NCI-H1436 (cell line): ENCODE measurements at places on chromosomes 6 and 20.

GRCh38 chr6:149024361-149024760 is 277.5 kb downstream of the UST start:
- DNase-seq: no peak

DNA sequence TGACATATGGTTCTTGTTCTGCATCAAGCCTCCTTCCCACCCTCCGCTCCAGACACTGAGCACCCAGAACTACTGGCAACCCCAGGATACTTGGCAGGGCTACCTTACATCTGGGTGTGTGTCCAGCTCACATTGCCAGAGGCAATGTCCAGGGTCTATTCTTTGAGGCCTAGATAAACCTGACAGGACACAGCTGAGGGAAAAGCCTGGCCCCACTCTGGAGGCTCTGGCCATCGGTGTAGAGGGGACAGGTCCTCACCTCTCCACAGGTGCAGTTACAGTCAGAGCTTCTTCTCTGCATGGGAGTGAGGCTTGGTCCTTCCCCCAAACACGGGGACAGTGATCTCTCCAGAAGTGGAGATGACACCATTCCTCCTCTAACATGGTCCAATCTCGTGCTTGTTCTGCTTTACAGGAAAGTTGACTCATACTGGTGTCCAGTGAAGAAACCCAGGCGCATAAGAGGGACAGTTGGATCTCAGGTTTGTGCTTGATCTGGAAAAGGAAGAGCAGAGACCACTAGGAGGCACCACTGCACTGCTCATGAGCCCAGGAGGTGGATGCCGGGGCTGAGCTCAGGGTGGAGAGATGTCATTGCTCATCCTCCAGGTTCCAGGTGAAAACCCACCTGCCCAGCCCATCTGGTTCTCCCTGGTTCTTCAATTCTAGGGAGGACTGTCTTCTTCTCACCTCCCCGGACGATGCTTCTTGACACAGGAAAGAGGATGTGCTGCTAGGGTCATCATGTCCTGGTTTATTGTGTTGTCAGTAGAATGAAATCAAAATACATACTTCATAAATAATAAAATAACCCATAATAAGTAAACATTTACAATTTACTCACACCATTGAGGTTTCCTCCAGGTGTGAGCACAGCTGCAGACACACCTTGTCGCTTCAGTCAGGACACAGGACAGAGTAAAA is 14.7 kb downstream of the HLA-F start:
- peak; percentile 39 for DNase-seq

GRCh38 chr6:158517581-158517980 is 42.3 kb upstream of the TMEM181 start:
- no peak for DNase-seq

GRCh38 chr6:79895382-79896074 is 51.8 kb downstream of the ELOVL4 start:
- DNase-seq: no peak

GRCh38 chr6:40721271-40721952 is 134.2 kb upstream of the LRFN2 start:
- no peak for DNase-seq

GRCh38 chr20:7387638-7388193 is 552.5 kb downstream of the HAO1 start:
- no peak for DNase-seq

DNA sequence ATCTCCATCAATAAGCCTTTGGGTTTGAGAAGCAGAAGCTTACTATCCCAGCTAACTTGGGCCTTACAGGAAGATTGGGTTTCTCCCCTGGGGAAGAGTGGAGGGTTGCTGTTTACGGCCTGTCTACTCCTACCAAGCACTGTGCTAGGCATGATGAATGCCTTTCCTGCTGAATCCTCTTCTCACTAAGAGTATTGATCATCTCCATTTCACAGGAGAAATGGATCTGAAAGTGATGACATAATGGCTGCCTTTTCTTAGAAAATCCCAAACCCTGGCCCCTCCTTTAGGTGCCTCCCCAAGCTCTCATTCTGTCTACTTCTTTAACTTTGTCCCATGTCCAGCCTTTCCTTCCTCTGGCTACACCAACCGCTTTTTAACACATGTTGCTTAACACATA is 66.1 kb downstream of the TSHZ2 start:
- no peak for DNase-seq
